ENCODE measurements at places on chromosomes 7 and 10.

GRCh38 chr7:43700059-43700501 lies 29.2 kb downstream of the COA1 start:
- peak; percentile 69 for DNase-seq

GRCh38 chr10:111281516-111281915 lies 204.7 kb downstream of the ADRA2A start:
- DNase-seq = no peak

DNA sequence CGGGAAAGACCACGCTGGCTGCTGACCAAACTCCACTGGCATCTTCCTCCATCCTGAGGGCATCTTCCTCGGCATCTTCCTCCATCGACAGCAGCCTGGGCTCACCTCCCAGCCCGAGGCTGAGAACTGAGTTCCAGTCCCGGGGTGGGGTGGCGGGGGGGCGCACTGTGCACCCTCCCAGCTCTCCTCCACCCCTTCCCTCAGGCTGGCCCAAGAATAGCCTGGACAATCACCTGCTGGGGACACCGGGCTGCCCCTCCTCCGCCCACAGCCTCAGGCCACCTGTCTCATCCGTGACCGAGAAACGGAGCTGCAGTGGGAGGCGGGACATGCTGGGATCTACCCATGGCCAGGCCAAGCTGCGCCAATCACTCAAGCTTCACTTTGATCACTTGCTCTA lies 37.2 kb downstream of the DIP2C start:
- no peak for DNase-seq

GRCh38 chr7:80873140-80873539 lies 45.7 kb downstream of the SEMA3C start:
- no peak for DNase-seq

DNA sequence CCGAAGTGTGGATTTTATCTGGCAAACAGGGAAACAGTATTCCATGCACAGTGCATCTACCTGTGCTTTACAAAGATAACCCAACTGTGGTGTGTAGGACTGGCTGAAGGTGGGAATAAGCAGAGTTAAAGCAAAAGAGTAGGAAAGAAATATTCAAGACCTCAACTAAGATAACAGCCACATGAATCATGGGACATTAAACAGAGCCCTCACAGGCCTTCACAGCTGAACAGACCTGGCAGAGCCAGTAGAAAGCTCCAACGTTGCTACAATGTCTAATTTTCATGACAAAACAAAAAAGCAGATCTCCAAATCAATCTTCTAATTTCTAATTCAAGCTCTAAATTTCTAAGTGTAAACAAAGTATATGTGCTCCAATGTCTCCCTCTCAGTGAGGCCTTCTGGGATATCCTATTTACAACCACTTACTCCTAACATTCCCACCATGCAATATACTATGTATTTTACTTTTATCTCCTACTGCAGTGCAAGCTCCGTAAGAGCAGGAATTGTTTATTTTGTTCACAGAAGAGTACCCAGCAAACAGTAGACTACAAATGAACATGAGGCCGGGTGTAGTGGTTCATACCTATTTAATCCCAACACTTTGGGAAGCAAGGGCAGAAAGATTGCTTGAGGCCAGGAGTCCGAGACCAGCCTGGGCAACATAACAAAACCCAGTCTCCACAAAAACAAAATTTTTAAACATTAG lies 63.5 kb downstream of the UBE2H start:
- DNase-seq = no peak

DNA sequence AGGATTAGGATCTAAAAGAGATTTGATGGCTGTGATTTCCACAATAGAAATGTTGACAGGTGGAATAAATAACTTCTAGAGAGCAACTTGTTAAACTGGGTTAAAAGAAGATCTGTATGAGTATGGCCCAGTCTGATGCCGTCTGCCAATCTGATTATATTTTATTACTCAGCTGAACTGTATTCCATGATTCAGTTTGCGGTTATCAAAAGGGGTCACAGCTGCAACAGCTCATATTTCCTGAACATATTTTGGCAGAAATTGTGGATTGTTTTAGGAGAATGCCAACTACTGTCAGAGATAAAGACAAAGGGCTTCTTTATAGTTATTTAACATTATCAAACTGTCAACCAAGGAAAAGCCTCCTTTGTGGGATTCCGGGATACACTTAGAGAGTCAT lies 244.8 kb upstream of the MINDY3 start:
- no peak for DNase-seq

- DNase-seq = no peak
Observed at GRCh38 chr7:98870807-98871491, 1.1 kb upstream of the TMEM130 start.

Measured in CD8-positive, alpha-beta T cell (primary cell).